ENCODE measurements at places on chromosomes 7 and 10.

- no peak for DNase-seq
These were observed 82.2 kb downstream of the PIK3CG start for GRCh38 chr7:106947244-106947728.

DNA sequence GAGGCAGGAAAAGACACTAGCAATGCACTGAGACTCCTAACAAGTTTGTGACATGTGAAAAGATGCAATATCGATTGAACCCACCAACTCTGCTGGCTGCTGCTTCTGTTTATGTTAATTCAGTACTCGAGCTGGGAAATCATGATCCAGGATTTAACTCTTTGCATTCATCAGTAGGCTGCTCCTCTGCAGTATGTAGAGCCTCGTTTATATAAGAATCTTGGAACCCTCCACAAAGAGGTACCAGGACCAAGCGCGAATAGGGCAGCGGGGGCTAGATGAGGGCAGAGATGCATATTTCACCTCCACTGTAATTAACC, 7.8 kb downstream of the PRKAG2 start:
- DNase-seq = no peak

DNA sequence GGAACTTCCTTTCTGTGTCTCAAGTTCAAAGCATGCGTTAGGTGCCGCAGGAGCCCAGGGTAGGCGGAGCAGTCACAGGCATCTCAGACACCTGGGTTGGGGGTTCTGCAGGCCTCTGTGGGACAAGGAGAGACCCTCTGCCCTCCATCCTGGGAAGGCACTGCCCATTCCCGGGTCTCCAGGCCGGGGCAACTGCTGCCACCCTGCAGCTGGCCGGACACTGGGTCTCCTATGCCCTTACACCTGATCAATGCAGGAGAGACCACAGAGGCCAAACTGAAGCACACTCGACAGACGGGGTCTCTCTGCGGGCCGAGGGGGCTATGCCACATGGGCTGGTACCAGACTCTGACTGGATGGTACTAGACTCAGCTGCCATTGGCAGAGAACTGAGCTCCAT, 36.9 kb downstream of the YKT6 start:
- DNase-seq = no peak

DNA sequence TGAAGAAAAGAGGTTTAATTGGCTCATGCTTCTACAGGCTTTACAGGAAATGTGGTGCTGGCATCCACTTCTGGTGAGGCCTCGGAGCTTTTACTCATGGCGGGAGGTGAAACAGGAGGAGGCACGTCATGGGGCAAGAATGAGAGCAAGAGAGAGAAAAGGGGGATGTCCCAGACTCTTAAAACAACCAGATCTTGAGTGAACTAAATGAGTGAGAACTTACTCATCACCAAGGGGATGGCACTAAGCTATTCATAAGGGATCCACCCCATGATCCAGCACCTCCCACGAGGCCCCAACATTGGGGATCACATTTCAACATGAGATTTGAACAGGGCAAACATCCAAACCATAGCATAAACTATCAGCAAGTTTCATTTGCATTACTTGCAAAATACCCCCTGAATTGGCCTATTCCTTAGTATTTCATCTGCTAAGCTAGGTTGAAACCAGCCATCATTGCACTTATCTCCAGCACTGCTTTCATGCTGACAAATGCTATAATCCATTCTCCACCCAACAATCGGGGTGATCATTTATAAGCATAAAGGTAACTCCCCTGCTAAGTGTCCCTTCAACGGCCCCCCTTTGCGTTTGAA, 179.0 kb downstream of the NOC3L start:
- no peak for DNase-seq

DNA sequence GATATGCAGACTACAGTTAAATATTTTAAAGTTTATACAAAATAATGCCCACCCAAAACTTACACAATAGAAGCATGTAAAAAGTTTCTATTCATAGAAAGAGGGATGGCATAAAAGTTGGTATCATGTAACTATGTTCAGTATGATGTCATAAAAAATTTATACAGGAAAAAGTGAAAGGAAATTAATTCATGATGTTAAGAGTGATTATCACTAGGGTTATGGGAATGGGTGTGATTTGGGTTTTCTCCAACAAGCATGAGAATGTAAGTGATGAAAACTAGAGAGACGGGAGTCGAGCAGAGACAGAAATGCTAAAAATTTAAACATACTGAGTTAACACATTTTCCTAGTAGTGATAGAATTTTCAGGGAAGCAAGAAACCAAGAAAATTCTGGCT, 52.7 kb downstream of the GDI2 start:
- no peak for DNase-seq

- DNase-seq = no peak
These were observed 300.6 kb downstream of the CNTNAP2 start for GRCh38 chr7:146417176-146417575.

DNA sequence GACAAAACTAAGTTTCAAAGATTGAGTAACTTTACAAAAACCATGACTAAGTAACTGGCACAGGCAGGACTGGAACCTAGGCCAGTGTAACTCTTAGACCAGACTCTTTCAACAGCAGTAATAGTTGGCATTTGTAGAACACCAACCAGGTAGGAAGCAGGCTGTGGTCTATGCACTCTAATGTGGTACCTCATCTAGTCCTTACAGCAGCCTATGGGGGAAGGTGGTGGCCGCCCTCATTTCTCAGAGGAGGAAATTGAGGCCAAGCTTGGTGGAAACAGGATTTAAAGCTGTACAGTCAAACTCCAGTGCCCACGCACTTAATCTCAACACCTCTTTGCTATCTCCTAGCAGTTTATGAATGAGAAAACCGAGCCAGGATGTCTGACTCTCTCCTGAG, 165.4 kb upstream of the LRGUK start:
- no peak for DNase-seq

GRCh38 chr7:102275123-102275703, 11.5 kb upstream of the SH2B2 start:
- DNase-seq = no peak

DNA sequence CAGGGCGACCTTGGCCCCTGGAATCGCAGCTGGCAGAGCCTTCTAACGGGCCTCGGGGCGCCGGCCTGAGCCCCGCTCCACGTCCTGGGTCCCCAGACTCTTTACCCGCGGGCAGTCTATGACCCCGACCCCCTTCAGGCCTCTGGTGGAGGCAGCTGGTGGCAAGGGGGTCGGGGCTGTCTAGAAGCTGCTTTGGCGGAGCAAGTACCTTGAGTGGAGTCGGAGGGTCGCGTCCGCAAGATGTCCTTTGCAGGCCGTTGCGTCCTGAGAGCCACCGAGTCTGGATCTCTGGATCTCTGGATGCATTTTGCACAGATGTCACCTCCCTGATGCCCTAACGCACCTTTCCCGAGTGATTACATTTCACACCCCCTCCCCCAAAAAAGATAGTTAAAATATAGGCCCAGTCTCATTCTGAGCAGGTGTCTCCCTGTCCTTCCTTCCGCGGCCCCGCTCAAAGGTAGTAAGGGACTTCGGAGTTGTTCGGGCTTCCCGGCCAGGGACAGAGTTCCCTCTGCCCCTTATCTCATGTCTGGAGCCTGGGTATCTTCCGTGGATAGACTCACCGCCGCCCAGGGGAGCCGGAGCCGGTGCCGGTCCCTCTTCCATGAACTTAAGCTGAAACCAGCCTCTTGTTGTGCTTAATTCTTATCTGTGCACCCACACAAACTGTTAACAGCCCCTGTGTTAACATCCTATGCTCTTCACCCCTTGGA, 457 bp downstream of the ACADSB start:
- peak; percentile 0 for DNase-seq

- no peak for DNase-seq
These were observed 104.8 kb downstream of the JAZF1 start for GRCh38 chr7:28075674-28076358.

DNA sequence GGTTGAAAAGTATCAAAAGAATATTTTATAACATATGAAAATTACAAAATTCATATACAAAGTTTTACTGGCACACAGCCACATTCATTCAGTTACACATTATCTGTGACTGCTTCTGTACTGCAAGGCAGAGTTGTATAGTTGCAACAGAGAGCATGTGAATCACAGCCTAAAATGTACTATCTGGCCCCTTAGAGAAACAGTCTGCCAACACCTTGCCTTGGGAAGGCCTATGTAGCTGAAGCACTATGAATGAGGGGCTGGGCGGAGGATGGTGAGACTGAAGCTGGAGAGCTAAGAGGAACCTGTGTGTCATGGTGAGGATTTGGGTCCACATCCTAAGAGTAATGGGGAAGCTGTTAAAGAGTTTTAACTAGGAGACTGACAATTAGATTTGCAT, 35.7 kb downstream of the PDZD8 start:
- DNase-seq = no peak

- DNase-seq = no peak
These were observed 146.7 kb upstream of the TMEM196 start for GRCh38 chr7:19920166-19920565.

GRCh38 chr7:25314094-25314730, 85.9 kb upstream of the NPVF start:
- no peak for DNase-seq

DNA sequence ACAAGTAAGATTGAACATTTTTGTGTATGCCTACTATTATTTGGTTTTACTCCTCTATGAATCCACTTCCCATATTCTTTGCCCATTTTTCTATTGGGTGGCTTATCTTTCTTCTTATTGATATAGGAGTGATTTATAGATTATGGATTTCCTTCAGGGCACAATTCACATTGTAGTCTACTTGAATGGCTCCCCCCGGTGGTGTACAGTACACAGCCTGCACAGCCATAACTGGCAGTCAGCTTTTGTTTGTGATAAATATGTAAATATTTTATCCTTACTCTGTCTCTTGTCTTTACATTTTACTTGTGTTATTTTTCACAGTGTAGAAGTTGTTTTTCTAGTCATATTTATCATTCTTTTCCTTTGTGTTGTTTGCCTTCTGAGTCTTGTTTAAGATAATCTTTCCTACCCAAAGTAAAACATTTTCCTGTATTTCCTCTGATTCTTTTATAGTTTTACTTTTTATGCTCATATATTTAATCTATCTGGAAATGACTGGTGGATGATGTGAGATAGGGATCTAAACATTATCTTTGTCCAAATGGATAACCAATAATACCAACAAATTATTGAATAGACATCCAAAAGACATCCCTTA, 23.9 kb upstream of the CALD1 start:
- DNase-seq = no peak

DNA sequence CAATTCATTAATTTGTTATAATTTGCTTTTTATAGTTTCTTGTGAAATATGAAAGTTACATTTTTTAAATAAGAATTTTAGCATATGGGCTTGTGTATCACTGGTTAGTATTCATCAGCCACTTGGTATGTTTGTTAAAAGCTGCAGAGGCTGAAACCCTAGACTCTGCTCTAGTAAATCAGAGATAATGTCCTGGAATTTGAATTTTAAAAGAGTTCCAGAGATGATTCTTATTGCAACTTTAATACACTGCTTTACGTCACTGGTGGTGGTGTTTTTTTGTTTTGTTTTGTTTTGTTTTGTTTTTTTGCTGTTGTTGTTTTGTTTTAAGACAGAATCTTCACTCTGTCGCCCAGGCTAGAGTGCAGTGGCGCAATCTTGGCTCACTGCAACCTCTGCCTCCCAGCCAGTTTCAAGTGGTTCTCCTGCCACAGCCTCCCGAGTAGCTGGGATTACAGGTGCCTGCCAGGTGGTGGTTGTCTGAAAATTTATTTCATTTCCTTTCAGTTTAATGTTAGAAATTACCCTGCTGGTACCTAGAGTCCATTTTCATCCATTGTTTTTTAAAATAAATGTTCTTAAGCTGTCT, 43.8 kb downstream of the PTPN12 start:
- DNase-seq = no peak

DNA sequence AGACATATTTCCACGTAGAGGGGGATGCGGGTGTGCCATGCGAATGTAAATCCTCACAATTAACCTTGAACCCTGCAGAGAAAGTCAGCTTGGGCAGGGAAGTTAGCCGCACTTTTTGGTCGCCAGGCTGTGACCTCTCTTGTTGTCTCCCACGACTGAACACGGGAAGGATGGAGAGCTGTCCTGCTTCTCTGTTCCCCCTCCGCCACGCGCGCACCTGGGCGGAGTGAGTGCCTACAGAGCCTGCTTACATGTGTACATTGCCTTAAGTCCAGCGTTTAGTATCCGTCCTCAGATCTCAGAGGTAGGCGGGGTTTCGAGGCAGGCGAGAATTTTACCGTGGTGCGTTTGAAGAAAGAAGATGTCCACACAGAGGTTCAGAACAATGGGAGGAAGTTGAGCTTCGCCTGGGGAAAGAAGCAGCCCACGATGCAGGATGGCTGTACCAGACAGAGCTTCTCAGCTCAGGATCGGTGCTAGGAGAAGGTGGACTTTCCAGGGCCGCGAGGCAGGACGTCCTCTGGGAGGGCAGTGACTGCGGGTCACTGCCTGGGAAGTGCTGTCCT, 482 bp upstream of the ERCC6 start:
- no peak for DNase-seq

DNA sequence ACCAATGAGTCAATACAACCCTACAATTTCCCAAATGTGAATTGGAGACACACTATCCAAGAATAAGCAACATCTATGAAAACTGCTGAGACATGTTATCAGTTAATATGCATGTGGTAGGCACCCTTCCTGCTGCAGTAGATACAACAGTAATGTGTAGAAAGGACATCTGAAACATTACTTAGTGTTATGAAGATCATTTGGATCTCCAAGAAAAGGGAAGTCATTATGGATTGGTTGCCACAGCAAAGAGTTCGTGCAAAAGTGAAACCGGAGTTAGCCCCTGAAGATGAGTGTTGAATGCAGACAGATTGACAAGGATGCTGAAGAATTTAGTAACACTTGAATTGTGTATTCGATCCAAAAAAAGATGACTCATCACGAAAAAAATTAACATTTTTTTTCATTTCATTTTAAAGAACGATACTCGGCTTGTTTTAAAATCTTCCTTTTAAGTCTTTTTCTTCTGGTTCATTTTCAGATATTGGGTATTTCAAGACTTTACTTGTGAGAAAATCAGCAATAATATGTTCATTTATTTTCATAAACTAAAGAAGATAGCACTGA, 322.4 kb upstream of the KLF6 start:
- DNase-seq = no peak

DNA sequence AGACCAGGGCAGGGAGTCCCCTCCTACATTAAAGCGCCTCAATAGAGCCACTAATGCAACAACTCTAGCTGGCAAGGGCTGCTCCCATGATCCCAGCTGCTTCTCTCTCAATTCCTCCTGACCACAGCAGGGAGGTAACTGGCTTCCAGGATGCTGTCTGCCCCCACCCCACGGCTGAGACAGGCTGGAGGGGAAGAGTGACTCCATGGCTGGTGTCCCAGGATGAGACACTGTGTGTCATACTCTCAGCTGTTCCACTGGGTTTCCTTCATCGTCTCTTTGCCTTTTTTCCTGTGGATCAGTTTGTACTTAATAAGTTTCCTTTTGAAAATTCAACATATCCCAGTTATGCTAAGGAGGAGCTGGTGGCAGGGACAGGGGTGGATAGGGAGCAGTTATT, 27.7 kb upstream of the MYH16 start:
- DNase-seq = no peak

- DNase-seq = no peak
These were observed 90.7 kb downstream of the CCDC3 start for GRCh38 chr10:12910835-12911234.

DNA sequence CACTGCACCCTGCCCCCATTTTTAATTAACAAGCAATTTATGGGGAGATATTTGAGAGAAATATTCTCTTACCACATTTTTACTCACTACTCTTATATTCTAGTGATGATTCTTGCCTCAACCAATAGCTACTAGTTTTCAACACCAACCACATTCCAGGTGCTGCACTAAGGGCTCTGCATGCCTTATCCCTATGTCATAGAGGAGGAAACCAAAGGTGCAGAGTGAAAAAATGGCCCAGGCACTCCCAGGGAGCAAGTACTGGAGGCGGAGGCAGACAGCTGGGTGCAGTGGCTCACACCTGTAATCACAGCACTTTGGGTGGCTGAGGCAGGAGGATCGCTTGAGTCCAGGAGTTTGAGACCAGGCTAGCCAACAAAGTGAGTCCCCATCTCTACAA, 35.5 kb upstream of the TPST1 start:
- no peak for DNase-seq

Data from stimulated activated CD4-positive, alpha-beta T cell treated with anti-CD3 and anti-CD28 coated beads, TNF-alpha, amount 100 ng/mL, for 4 hours (primary cell).